ENCODE measurements at places on chromosomes 11 and 22. TPM values are rescaled to one million over a fixed set of nuclear protein-coding genes. Genes with fewer than 3 reads are reported as not detected.

The TMA7B gene
- total RNA-seq: 0.69 TPM

The FZD4 gene
- total RNA-seq: 57.4 TPM

The APOC3 gene
- not detected for total RNA-seq

The KCNJ11 gene
- 6.3 TPM for total RNA-seq

The OR51E2 gene
- total RNA-seq: not detected

The CD82 gene
- total RNA-seq: 144 TPM

The NPTXR gene
- total RNA-seq: 6.3 TPM

The MOGAT2 gene
- not detected for total RNA-seq

The GRK3 gene
- 26.0 TPM for total RNA-seq

The SCUBE1 gene
- total RNA-seq: 36.0 TPM

The DHCR7 gene
- 105 TPM for total RNA-seq

The WT1 gene
- total RNA-seq: 1.5 TPM

The SIK3 gene
- 37.1 TPM for total RNA-seq

The SAA2 gene
- total RNA-seq: 4.2 TPM

The IGF2 gene
- 8.8 TPM for total RNA-seq

The TRPM5 gene
- not detected for total RNA-seq

The CCDC157 gene
- 2.7 TPM for total RNA-seq

The OR51D1 gene
- total RNA-seq: not detected

The NAT10 gene
- total RNA-seq: 42.9 TPM

The WBP2NL gene
- total RNA-seq: 1.3 TPM

The KIAA1671 gene
- total RNA-seq: 46.7 TPM

The CLCF1 gene
- total RNA-seq: 4.0 TPM

The SLC6A5 gene
- total RNA-seq: not detected

The XKR3 gene
- not detected for total RNA-seq

The ARHGEF17 gene
- total RNA-seq: 74.5 TPM

The CACNA1I gene
- 0.32 TPM for total RNA-seq

The SYT9 gene
- total RNA-seq: 0.14 TPM

The TMPRSS6 gene
- 2.1 TPM for total RNA-seq

The OR51B2 gene
- total RNA-seq: not detected

The KCTD14 gene
- 13.6 TPM for total RNA-seq

The KCNA4 gene
- 2.1 TPM for total RNA-seq

The MYRF gene
- 62.6 TPM for total RNA-seq

The C11orf68 gene
- 34.7 TPM for total RNA-seq

The SDHAF2 gene
- total RNA-seq: 34.1 TPM

The PARVB gene
- 49.3 TPM for total RNA-seq
